ENCODE measurements at places on chromosomes 11 and 22.

GRCh38 chr22:34879001-34879400 lies 187.0 kb upstream of the ISX start:
- DNase-seq: no peak
- H3K27me3 ChIP-seq: peaks cover 16% of the 10 kb centered on the region
- no peak overlapping the region for H3K4me3 ChIP-seq
- H3K36me3 ChIP-seq: no peaks in the 10 kb centered on the region

GRCh38 chr11:74141241-74141695 lies 29.5 kb downstream of the C2CD3 start:
- no peak overlapping the region for H3K4me3 ChIP-seq
- H3K27ac ChIP-seq: no peak overlapping the region
- no peaks in the 10 kb centered on the region for H3K4me1 ChIP-seq
- H3K36me3 ChIP-seq: peaks cover 12% of the 10 kb centered on the region
- DNase-seq: no peak
- no peaks in the 10 kb centered on the region for H3K27me3 ChIP-seq

GRCh38 chr11:4826425-4826824 lies 5.3 kb downstream of the OR51F2 start:
- H3K36me3 ChIP-seq: no peaks in the 10 kb centered on the region
- no peak overlapping the region for H3K4me3 ChIP-seq
- no peak for DNase-seq
- peaks cover 21% of the 10 kb centered on the region for H3K27me3 ChIP-seq

DNA sequence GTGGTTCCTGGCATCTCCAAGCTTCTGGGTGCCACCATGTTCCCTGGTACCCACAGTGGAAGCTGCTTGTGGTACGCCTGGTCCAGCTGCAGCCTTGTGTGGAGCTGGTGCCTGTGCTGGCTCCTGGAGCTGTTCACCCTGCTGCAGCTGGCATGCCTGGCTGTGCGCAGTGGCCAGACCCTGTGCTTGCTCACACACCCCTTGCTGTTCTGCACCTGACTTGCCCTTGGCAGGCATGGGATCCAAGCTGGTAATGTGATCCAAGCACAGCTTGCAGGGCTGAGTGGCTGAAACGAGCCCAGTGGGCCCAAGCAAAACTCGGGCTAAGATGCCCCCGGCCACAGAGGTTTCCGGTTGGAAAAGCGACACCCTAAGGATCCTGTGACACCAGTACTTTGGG lies 104.7 kb upstream of the CLMP start:
- no peaks in the 10 kb centered on the region for H3K27me3 ChIP-seq
- H3K4me1 ChIP-seq: peaks cover 13% of the 10 kb centered on the region
- no peak for DNase-seq

- no peak overlapping the region for H3K4me3 ChIP-seq
- no peaks in the 10 kb centered on the region for H3K36me3 ChIP-seq
- no peak for DNase-seq
- no peaks in the 10 kb centered on the region for H3K4me1 ChIP-seq
- H3K27me3 ChIP-seq: peaks cover 61% of the 10 kb centered on the region
These were observed 105.4 kb upstream of the TIMP3 start for GRCh38 chr22:32696089-32696488.

DNA sequence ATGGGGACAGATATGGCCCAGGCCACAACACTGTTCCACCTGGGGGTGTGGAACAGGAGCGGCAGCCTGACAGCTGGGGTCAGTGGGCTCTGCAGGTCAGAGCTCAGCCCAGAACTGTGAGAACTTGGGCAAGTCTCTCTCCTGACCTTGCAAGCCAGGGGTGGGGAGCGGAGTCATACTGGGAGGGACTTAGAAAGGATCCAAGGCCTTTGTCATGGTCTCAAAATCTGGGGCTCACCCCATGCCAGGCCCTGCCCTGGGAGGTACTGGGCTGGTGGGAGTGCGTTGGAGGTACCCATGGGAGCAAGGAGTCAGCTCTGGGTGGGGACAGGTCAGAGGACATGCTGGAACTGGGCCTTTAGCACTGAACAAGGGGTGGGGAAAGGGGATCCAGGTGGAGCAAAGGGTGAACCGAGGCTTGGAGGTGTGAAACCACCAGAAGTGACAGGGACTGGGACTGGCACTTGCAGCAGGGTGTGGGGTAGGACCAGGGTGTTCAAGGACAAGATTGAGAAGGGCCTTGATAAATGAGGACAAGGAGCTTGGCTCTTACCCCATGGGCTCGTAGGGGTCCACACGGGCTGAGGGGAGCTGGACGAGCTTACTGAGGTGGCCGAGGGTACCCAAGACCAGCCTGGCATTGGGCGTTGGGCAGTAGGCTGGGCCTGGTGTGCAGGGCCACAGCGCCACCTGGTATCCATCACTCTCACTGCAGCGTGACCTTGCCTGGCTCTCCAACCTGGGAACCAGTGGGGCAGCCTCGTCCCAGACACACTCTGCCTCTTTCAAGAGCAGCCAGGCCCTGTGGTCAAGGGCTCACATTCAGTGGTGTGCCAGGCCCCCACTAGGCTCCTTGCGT lies 7.4 kb upstream of the PMM1 start:
- no peaks in the 10 kb centered on the region for H3K27me3 ChIP-seq
- no peak overlapping the region for H3K4me3 ChIP-seq
- H3K27ac ChIP-seq: no peak overlapping the region
- no peak for DNase-seq
- H3K4me1 ChIP-seq: peaks cover 6% of the 10 kb centered on the region

- no peak for DNase-seq
- H3K36me3 ChIP-seq: peaks cover 7% of the 10 kb centered on the region
- peaks cover 31% of the 10 kb centered on the region for H3K27me3 ChIP-seq
- H3K4me1 ChIP-seq: no peaks in the 10 kb centered on the region
These were observed 103.8 kb downstream of the RRAS2 start for GRCh38 chr11:14255238-14255534.

- peaks cover 18% of the 10 kb centered on the region for H3K36me3 ChIP-seq
- no peak overlapping the region for H3K4me3 ChIP-seq
- no peak for DNase-seq
- H3K4me1 ChIP-seq: peaks cover 9% of the 10 kb centered on the region
- no peak overlapping the region for H3K27ac ChIP-seq
- H3K27me3 ChIP-seq: no peaks in the 10 kb centered on the region
These were observed 30.4 kb downstream of the CYP2R1 start for GRCh38 chr11:14861680-14862079.

DNA sequence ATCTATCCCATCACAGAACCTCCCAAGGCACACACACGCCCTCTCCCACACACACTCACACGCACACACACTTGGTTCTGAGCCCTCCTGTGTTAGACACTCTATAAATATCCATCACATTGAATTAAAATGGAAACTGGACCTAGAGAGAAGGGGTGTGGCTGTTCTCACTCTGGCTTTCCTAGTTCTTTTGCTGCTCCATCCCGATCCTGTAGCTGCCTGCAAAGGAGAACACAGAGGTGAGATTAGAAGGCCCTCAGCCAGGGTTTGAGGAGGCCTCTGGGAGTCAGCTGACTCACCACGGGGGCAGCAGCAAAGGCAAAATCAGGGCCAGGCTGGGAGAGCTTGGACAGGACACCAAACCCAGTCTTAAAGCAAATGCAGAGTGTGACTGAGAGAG lies 192.3 kb upstream of the CADM1 start:
- H3K36me3 ChIP-seq: peaks cover 3% of the 10 kb centered on the region
- H3K27ac ChIP-seq: no peak overlapping the region
- no peak for DNase-seq
- peaks cover 40% of the 10 kb centered on the region for H3K27me3 ChIP-seq
- no peak overlapping the region for H3K4me3 ChIP-seq
- H3K4me1 ChIP-seq: no peaks in the 10 kb centered on the region

DNA sequence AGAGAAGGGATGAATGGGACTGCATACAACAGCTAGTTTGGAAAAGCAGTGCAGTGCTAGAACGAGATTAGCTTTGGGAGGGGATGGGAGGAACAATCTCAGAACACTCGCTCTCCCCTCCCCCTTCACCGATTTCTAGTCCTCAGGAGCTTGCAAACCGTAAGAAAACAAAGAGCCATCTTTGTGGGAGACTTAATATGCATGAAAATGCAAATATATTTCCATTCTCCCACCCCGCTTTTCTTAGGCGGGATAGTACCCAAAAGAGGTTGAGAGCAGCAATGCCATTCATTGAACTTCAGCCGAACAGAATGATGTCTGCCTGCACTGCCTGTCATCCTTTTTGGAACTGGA lies 1.1 kb downstream of the SPINDOC start:
- peaks cover 2% of the 10 kb centered on the region for H3K36me3 ChIP-seq
- peaks cover 9% of the 10 kb centered on the region for H3K4me1 ChIP-seq
- H3K27me3 ChIP-seq: no peaks in the 10 kb centered on the region
- H3K27ac ChIP-seq: no peak overlapping the region

- no peaks in the 10 kb centered on the region for H3K4me1 ChIP-seq
- H3K27me3 ChIP-seq: no peaks in the 10 kb centered on the region
- no peaks in the 10 kb centered on the region for H3K36me3 ChIP-seq
- H3K4me3 ChIP-seq: no peak overlapping the region
- H3K27ac ChIP-seq: no peak overlapping the region
- no peak for DNase-seq
These were observed 532.7 kb downstream of the NTM start for GRCh38 chr11:131903074-131903473.

GRCh38 chr11:128189823-128190222 lies 397.5 kb downstream of the ETS1 start:
- H3K27me3 ChIP-seq: no peaks in the 10 kb centered on the region
- DNase-seq: no peak
- H3K27ac ChIP-seq: peak overlapping the region; percentile 84
- peak overlapping the region; percentile 53 for H3K4me3 ChIP-seq
- H3K36me3 ChIP-seq: peaks cover 6% of the 10 kb centered on the region

DNA sequence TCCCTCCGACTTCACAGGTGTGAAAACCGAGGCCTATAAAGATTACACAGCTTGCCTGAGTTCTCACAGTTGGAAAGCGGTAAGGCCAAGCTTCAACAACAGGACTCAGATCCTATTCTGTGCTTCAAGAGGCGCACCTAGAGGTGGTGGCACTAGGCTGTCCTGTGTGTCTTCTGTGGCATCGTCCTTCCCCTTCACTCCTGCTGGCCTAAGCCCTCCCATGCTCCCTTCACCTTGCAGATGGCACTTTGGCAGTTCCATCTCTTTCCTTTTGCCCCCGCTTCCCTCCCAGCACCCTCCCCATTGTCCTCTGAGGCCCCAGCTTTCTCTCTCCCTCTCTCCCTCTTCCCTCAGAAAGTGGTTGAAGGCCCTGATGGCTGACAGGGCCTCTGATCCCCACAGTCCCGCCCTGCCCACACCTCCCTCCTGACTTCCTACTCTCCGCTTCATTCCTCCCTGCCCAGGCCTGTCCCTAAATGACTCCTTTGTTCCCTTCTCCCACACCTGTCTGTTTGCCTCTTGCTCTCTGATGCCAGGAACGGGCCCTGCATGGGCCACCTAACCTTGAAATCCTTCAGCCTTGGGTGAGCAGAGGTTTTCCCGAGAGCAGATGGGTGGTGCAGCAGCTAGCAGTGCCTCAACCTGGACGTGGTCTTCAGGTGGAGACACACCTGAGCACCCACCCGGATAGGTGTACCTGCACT lies 5.8 kb downstream of the TRIM29 start:
- DNase-seq: no peak
- H3K4me3 ChIP-seq: no peak overlapping the region
- no peaks in the 10 kb centered on the region for H3K4me1 ChIP-seq
- H3K36me3 ChIP-seq: no peaks in the 10 kb centered on the region

- no peaks in the 10 kb centered on the region for H3K4me1 ChIP-seq
- H3K4me3 ChIP-seq: no peak overlapping the region
- H3K36me3 ChIP-seq: peaks cover 2% of the 10 kb centered on the region
- peaks cover 27% of the 10 kb centered on the region for H3K27me3 ChIP-seq
- H3K27ac ChIP-seq: no peak overlapping the region
These were observed 41.9 kb upstream of the KIRREL3 start for GRCh38 chr11:127042445-127042844.

DNA sequence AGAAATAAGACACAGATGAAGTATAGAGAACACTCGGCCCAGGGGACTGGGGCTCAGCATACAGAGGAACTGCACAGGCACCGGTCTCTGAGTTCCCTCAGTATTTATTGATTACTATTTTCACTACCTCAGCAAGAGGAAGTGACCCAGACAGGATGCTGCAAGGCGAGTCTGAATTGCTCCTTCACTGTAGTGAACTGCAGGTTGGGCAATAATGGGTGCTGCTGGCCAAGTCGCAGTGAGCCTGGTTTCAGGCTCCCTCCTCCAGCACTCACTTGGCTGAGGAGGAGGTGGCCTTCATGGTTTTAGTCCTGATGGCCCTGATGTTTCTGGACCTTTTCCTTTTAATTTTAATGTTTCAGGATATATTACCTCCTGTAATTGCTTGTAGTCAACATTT lies 10.4 kb downstream of the OR52K2 start:
- peaks cover 78% of the 10 kb centered on the region for H3K27me3 ChIP-seq
- H3K27ac ChIP-seq: no peak overlapping the region
- no peak overlapping the region for H3K4me3 ChIP-seq
- H3K36me3 ChIP-seq: no peaks in the 10 kb centered on the region

DNA sequence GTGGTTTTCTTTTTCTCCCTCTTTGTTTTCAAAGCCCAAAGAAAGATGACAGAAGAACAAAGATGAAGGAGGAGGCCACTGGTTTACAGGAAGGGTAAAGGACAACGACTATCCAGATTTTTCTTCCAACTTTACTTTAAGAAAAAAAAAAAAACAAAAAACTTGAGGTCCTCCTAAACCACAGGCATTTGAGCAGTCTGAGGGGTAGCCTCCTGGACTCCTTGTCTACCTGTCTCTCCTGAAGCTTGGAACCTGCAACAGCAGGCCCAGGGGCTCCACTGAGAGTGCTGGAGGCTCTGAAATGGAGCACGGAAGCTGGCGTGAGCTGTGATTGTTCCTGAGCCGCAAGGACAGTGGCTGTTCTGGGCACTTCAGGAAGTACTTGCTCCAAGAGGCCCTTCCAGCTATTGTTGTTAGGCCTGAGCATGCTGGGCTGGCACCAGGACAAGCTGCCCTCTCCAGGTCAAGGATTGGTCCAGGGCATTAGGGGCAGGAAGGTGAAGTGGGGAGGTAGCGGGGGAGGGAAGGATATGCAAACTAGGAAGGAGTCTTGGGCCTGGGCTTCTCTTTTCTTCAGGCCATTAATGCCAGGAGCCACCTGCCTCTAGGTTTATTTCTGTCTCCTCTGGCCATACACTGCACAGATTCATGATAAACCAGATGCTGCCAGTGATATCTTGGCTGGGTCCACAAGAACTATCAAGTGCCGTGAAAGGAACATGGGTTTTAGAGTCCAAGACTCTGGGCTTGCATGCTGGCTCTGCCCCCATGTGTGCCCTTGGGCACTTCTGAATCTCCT lies 147.3 kb downstream of the CCDC34 start:
- no peak overlapping the region for H3K4me3 ChIP-seq
- no peaks in the 10 kb centered on the region for H3K4me1 ChIP-seq
- peaks cover 12% of the 10 kb centered on the region for H3K27me3 ChIP-seq
- no peaks in the 10 kb centered on the region for H3K36me3 ChIP-seq

GRCh38 chr11:82899186-82899820 lies 927 bp downstream of the PRCP start:
- H3K4me1 ChIP-seq: peaks cover 51% of the 10 kb centered on the region
- H3K27me3 ChIP-seq: no peaks in the 10 kb centered on the region
- H3K4me3 ChIP-seq: peak overlapping the region; percentile 87
- DNase-seq: no peak

DNA sequence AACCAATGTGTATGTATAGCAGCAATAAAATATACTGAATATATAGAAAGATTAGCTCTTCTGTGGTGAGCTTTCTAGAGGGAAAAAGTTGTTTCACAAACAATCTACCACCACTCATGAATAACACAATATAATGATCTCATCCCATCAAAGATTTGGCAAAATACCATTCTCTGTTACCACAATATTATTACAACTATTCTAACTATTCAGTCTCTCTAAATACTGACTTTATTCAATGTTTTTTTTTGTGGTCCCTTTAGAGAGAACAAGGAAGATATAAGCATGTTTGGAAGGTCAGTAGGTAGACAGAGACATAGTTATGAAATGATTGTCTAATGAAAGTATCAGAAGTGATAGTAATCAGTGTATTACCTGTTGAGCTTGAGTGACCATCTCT lies 7.8 kb downstream of the CCDC90B start:
- no peak for DNase-seq
- no peaks in the 10 kb centered on the region for H3K27me3 ChIP-seq
- peaks cover 45% of the 10 kb centered on the region for H3K36me3 ChIP-seq
